ENCODE measurements at places on chromosomes 7 and 10.
A peak's percentile ranks its signal among the peaks of the same experiment; 100 is the strongest.

- DNase-seq: no peak
These were observed 136.5 kb downstream of the EPC1 start for GRCh38 chr10:32210306-32211045.

- peak; percentile 5 for DNase-seq
These were observed 32.8 kb upstream of the PHF14 start for GRCh38 chr7:10940704-10941355.

DNA sequence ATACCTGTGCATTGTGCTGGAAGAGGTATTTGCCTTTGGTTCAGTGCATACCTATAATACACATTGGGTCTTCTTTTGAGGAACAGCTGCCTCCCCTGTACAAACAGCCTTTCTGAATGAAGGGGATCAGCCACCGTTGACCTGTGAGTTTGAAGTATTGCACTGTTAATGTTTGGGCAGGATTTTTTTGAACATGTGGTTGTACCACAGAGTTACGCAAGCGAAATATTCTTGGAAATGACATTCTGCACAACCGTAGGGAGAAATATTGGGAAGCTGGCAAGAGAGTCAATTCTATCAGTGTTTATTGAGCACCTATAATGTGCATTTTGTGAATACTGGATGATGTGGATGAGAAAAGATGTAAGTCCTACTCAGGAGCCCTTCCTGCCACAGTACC is 270.6 kb downstream of the AUTS2 start:
- DNase-seq: no peak

DNA sequence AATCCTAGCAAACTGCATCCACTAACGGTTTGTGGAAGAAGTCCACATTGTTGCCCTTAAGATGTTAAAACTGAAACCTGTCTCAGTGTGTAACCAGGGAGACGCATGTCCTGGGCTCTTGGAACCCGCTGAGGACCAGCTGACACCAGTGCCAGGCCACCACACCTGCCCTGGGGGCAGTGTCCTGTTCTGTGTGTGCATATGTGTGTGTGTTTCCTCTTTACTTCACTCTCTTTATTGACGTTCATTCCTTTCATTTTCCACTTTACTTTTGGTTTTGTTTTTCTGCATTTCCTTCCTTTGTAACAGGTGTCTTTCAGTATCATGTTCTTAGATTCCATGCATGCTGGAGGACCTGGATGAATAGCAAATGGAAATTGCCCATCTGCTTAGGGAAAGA is 83.8 kb downstream of the TEX36 start:
- no peak for DNase-seq

DNA sequence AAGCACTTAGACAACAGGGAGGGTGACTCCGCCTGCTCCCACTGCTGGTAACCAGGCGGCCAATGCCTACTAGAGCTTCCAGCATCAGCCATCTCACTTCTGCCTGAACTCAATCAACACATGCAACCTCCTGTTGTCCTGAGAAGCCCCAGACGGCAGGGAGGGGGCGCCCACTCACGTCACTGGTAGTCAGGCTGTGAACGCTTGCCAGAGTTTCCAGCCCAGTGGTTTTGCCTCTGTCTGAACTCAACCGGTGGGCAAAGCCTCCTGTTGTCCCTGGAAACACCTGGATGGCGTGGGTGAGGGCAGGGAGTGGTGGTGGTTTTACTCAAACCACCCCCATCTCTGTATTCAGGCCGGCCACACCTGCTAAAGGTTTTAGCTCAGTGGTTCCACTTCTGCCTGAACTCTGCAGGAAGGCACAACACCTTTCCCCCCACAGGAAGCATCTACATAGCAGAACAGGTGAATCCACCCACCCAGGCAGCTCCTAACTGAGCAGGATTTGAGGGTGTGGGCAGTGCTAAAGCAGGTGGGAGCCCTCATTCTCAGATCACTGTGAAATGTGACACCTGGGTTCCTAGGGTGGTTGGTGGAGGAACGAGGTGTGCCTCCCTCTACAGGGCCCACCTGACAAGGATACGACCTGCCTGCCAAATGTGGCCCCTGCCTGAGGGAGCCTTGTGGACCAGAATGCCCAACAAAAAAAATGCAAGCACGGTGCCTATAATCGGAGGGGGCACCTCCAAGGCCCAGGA is 563.0 kb upstream of the SEMA3D start:
- DNase-seq: no peak

GRCh38 chr7:28329661-28330363 is 82.5 kb upstream of the CREB5 start:
- no peak for DNase-seq

DNA sequence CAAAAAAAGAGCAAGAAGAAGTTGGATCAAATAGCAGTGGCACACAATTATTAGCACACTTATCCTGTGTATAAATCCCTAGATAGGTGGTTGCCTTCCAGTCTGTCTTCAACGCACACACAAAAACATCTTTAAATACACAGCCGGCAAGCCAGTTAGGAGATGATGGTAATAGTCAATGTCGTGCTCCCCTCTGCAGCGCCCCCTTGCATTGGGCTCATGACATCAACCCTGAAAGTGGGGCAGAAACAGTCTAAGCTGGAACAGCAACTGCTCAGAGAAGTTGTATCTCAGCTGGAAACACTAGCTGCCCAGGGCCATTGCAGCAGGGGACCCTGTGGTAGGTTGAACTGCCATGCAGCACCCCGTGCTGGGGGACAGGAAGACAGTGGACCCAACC is 179.5 kb upstream of the YAE1 start:
- no peak for DNase-seq
